ENCODE measurements at places on chromosomes 13 and 19.

- DNase-seq = no peak
Observed at GRCh38 chr19:12133069-12133468, 7.1 kb downstream of the ZNF20 start.

GRCh38 chr19:55661826-55662225 lies 7.0 kb downstream of the U2AF2 start:
- no peak for DNase-seq

DNA sequence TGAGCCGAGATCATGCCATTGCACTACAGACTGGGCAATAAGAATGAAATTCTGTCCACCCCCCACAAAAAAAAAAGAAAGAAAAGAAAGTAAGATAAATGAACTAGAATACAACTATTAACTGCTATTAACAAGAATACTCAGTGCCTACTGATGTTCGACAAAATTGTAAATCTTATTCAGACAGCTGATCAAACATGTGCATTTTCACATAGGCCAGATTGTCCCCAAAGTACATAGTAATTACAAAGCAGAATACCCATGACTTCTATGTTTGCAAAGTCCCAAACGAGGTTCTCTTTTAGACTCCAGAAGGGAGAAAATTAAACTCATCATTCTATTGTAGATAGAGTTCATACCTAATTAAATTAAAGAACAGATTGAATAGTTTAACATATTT lies 113.4 kb downstream of the UFM1 start:
- no peak for DNase-seq

- DNase-seq = no peak
Observed at GRCh38 chr13:41271456-41272285, 8.3 kb upstream of the MTRF1 start.

DNA sequence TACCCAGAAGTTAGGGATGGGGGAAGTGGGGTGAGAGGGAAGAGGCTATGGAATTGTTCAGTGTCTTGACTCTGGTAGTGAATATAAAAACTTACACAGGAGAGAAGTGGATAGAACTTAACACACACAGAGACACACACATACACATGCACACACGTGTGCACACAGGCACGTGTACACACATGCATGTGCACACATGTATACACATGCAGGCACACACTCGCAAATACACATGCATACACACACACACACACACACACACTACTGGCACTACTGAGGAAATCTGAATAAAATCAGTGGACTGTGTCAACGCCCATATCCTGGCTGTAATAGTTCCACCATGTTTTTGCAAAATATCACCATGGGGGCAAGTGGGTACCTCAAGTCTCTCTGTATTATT lies 107.9 kb downstream of the IRS2 start:
- no peak for DNase-seq

DNA sequence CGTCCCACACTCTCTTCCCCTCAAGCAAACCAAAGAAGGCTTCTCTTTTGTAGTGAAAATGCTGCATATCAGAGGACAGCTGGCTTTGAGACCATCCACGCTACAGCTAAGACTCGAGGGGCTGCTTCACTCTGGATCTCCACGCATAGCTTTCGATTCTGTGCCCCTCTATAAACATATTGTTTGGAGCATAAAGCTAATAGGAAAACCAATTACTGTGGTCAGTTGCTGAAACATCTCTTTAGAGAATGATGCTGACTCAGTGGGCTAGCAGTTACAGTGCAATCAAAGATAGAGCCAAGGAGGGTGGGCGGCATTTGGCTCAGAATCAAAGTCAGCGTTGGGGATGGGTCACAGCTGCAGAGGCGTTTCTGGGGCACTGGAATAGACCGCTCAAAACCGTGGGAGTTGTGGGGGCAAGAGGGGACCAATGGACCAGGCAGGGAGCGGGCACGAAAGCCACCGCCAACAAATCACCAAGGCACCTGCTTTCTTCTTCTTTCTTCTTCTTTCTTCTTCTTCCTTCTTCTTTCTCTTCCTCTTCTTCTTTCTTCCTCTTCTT lies 76.7 kb downstream of the RASL11A start:
- DNase-seq = no peak

DNA sequence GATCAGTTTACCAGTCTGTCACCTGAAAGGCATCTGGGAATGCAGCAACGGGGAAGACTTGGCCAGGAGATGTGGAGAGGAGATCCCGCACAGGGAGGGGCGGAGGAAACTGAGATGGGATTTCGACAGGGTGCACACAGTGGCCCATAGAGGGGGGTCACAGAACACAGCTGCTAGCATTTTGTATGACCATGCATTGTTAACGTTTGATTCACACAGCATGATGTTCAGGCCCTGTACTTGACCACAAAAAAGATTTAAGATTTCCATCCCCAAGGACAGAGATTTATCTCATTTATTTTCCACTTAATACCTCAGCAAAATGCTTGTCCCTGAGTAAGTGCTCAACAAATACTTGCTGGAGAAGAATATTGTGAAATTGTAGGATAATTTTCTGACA lies 63.2 kb downstream of the RAB20 start:
- DNase-seq = no peak

All from AG08395 (cell line).